ENCODE measurements at places on chromosomes 12 and 14.

GRCh38 chr14:105467249-105467941 lies 7.2 kb upstream of the CRIP2 start:
- DNase-seq, result no peak

GRCh38 chr12:30945443-30946164 lies 19.1 kb downstream of the TSPAN11 start:
- no peak for DNase-seq

DNA sequence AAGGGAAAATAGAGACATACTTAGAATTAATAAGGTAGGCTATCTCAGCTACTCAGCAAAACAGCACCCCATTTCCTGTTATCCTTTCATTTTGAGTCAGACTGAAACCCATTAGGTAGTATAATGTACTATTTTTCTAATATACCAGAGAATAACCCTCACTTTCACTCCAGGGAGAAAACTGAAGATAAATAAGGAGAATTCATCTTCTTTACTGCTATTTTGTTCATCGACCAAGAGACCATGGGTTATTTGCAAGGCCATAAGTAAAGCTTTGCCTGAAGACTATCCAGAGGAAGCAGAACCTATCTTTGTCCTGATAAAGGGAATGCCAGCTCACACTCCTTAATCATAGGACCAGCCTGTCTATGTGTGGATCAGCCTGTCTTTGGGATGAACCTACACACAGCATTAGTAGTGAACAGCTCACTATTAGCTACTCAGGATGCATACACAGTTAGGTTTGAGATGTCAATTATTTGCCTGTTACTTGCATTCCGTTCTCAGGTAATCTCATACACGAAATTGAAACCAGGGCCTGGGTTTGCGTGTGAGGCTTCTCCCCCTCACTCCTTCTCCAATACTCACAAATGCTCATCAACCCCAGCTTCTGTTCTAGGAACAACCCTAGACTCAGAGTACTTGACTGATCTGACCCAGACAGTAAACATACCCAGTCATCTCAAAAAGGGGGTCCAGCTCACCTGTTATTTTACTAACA lies 124.4 kb downstream of the DAD1 start:
- no peak for DNase-seq

GRCh38 chr14:57136669-57137328 lies 131.9 kb downstream of the EXOC5 start:
- no peak for DNase-seq

GRCh38 chr12:109192358-109192757 lies 76.0 kb downstream of the ACACB start:
- DNase-seq, result no peak

DNA sequence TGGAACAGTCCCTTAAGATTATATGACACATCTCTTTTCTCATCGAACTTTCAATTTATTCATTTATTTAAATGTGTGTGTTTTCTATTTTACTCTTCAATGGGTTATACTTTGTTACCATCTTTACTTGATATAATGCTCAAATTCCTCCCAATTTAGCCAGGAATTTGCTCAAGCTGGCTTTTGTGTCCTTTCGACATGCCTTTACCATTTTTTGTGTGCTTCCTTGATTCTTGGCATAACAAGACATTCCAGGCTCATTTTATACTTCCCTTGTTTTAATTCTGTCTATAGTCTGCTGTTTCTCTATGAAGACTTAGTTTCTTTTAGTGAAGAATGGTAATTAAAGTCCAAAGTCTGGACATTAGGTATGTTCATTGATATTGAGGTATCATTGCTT lies 315.8 kb downstream of the AEBP2 start:
- no peak for DNase-seq

DNA sequence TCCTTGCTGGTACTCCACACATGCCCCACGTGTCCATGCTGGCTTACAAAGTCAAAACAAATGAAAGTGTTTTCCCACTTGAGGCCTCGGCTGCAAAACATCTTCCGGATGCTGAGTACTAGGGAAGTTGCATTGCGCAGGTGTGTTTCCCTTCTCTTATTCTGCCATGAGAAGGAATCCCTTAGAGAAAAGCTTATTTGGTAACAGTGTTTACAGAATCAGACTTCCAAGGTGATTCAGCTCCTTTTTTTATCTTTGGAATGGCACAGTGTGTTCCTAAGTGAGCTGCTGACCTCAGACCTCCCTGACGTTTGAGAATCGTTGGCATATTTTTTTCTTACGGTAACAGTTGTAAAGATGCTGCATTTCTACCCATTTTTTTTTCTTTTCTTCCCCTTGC lies 211.3 kb downstream of the ESR2 start:
- no peak for DNase-seq

GRCh38 chr12:5967645-5968415 lies 22.8 kb upstream of the ANO2 start:
- no peak for DNase-seq

DNA sequence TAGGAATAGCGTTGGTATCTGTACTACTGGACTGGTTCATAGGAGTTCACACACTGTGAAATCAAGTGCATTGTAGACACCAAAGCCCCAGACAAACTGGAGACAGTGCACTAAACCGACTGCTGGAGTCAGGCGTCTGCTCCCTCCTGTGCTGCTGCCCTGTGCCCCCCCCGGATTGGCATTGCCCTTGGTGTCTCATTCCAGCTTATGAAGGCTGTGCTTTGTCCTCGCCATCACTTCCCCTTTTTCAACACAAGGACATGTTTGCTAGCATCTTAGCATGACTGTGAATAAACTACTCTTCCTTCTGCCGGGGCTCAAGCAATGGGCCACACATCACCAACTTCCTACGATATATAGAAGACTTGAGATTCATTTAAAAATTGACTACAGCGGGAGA lies 84.0 kb downstream of the TMCC3 start:
- DNase-seq, result no peak

GRCh38 chr12:52849511-52849910 lies 717 bp upstream of the KRT78 start:
- no peak for DNase-seq

- no peak for DNase-seq
Observed at GRCh38 chr12:76226397-76226796, 121.8 kb downstream of the BBS10 start.

- DNase-seq, result no peak
Observed at GRCh38 chr14:77151918-77152588, 10.5 kb upstream of the ZDHHC22 start.

GRCh38 chr14:20782280-20782890 lies 1.3 kb downstream of the RNASE6 start:
- DNase-seq, result no peak

DNA sequence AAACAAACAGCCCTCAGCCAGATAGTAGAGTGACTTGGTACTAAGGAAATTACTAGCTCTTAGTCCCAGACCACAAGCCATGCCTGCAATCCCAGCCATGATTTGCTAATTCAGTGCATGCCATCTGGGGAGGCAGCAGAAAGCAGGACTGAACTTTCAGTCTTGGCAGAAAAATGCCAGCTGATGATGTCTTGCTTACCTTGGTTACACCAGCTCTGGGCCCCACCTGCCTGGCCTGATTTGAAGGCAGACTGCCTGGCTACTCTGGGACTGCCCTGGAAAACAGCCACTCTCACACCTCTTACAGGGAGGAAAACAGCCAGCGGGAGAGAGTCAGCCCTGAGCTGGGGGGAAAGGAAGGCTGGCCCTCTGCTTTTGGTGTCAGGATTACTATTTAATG lies 4.6 kb upstream of the UNC119B start:
- DNase-seq, result no peak

DNA sequence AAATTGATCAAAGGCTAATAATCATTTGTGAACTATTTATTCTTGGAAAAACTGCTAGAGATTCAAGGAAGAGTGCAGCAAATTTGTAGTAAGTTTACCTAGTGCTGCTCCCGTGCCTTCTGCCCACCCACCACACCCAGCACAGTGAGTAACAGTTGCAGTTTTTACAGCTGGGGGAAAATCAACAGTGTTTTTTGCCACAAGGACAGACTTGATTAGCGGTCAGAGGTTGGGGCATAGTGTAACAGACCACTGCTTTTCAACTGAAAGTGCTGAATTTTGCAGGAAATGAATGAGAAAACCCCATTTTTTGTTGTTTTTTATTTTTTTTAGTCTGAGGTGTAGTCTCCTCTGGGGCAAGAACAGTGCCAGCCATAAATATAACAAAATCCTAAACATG lies 7.5 kb upstream of the KLRK1 start:
- DNase-seq, result no peak

DNA sequence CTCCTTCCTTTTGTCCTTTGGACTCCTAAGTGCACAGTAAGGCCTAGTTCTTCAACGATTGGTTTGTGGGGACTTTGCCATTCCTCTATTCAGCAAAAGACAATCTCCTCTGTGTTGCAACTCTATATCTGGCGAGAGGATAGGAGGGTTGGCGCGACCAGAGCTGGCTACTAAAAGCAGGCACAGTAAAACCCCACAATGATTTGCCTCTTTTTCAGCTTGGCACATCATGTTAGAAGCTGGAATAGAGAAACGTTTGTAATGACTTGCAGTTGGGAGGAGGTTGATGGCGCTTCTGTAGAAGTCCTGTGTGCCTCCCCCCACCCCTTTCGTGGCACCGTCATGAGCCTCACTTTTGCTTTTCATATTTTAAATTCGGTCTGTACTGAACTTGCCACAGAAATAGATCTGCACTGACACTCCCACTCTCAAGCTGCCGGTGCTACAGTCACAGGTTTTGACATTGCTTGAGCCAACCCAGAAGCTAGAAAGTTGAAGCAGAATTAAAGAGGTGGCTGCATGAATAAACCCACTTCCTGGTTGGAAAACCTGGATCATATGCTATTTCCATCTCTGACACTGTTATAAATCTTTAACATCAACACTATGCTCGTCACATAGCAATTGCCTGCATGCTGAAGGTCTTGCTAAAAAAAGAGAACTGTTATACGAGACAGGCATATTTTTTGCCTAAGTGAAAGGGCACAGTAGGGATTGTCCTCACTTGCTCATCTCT lies 315.3 kb upstream of the PRICKLE1 start:
- no peak for DNase-seq

- DNase-seq, result no peak
Observed at GRCh38 chr12:74775276-74775675, 237.6 kb downstream of the ATXN7L3B start.

DNA sequence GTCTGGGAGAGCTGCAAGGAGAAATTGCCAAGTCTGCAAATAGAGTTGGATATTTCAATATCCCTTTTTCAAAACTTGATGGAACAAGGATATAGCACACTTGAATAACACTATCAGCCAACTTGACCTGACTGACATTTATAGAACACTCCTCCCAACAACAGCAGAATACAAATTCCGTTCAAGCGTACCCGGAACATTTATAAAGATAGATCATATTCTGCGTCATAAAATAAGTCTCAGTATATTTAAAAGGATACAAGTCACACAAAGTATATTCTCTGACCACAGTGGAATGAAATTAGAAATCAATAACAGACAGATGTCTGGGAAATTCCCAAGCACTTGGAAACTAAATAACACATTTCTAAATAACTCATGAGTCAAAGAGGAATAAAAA lies 29.0 kb upstream of the MEG3 start:
- no peak for DNase-seq

GRCh38 chr14:104676130-104676693 lies 13.2 kb upstream of the INF2 start:
- no peak for DNase-seq

- DNase-seq, result no peak
Observed at GRCh38 chr12:120538281-120539156, 4.4 kb downstream of the RNF10 start.

GRCh38 chr12:59067083-59067482 lies 146.8 kb upstream of the LRIG3 start:
- DNase-seq, result no peak

- DNase-seq, result no peak
Observed at GRCh38 chr12:3777206-3777809, 24.4 kb upstream of the CRACR2A start.

GRCh38 chr12:108080363-108080762 lies 48.7 kb upstream of the WSCD2 start:
- no peak for DNase-seq

DNA sequence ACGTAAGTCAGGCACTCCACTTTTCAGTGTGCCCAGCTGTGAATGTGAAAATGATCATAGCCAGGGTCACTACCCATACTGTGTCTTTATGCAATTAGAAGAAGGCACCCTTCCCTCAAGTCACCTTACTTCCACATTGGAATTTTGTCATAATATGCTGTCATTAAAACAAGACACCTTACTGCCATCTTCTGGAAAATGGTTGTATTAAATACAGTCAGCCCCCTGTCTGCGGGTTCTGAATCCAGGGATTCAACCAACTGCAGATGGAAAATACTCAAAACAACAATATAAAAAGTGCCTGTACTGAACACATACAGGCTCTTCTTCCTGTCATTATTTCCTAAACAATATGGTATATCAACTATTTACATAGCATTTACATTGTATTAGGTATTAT lies 70.2 kb upstream of the TBX5 start:
- no peak for DNase-seq

GRCh38 chr12:6899837-6900519 lies 4.6 kb upstream of the LRRC23 start:
- no peak for DNase-seq

- DNase-seq, result no peak
Observed at GRCh38 chr12:6582196-6582595, 14.1 kb upstream of the NOP2 start.

- no peak for DNase-seq
Observed at GRCh38 chr12:64123448-64123847, 98.6 kb downstream of the KICS2 start.

DNA sequence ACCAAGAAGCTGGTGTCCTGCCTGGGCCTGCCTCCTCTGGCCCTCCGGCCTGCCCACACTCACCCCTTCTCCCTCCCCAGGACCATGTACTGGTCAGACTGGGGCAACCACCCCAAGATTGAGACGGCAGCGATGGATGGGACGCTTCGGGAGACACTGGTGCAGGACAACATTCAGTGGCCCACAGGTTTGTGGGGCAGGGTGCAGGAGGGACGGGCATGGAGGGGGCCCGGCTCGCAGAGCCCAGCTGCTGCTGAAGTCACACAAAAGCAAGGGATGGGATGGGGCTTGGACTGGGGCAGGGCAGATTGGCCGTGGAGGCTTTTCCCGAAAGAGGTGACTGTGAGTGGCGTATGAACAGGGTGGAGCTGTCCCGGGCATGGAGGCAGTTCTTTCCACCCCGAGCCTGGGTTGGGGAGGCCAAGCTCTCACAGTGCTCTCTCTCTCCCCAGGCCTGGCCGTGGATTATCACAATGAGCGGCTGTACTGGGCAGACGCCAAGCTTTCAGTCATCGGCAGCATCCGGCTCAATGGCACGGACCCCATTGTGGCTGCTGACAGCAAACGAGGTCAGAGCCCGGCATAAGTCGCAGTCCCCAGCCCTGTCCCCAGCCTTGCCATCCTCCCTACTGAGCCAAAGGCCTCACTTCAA lies 7.8 kb upstream of the NXPH4 start:
- DNase-seq, result no peak

Data from stimulated activated CD4-positive, alpha-beta T cell treated with anti-CD3 and anti-CD28 coated beads, Interleukin-1b, Interleukin-23, amount 100 ng/mL, for 1 hour (primary cell).